ENCODE measurements at places on chromosomes 13 and 19. TPM values are rescaled to one million over a fixed set of nuclear protein-coding genes. Genes with fewer than 3 reads are reported as not detected.

Gene LILRB2
- total RNA-seq = not detected

Gene MAST1
- 0.79 TPM for total RNA-seq

DNA sequence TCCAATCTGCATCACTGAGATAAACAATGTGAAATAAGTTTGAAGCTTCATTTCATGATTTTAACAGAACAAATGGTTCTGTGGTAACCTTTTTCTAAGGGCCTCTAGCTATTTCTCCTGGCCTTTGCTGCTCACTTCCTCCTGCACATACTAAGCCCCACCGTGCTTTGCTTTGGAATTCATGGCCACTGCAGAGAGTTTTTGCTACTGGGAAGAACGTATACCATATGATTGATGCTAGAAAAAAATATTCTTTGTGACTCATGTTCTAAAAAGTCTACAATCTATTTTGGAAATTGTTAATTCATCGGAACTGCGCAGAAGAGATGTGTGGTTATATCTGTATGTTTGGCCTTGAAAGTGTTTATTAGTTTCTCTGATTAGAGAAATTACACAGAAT, 747.3 kb downstream of the PCDH9 start:
- H3K4me3 ChIP-seq = no peak overlapping the region
- no peak for DNase-seq
- no peaks in the 10 kb centered on the region for H3K27me3 ChIP-seq
- no peaks in the 10 kb centered on the region for H3K4me1 ChIP-seq

DNA sequence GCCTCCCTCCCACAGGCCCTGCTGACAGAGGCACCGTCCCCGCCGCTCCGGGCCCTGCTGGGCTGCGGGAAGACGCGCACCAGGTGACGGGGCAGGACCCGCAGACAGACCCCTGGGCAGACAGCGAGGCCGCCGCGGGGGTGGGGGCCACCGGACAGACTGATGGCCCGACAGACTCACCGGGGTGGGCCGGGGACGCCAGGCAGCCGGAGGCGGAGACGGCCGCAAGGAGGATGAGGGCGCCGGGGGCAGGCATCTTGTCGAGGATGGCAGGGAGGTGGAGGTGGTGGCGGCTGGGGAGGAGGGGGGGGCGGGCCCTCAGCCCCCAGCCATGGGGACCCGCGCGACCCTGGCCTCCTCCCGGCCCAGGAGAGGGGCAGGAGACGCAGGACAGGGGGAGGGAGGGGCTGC, 309 bp downstream of the LMTK3 start:
- H3K27ac ChIP-seq = no peak overlapping the region
- DNase-seq = no peak
- peak overlapping the region; percentile 29 for H3K4me3 ChIP-seq
- H3K36me3 ChIP-seq = no peaks in the 10 kb centered on the region
- H3K27me3 ChIP-seq = no peaks in the 10 kb centered on the region

DNA sequence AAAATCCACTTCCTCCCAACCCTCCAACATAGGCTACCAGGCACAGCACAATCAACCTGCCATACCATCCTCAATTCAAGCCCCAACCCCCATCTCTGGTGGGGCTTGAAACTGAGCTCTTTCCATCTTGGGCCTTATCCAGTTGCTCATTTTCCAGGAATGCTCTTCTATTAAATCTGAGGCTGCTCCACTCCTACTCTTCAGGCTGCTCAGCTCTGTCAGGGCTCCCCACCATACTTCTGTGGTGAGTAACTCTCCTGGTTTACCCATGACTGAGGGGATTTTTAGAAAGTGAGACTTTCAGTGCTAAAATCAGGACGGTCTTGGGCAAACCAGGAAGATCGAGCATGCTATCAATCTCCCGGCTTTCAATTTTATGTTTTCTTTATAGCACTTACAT, 512.8 kb downstream of the LMO7 start:
- H3K4me3 ChIP-seq = no peak overlapping the region
- H3K4me1 ChIP-seq = no peaks in the 10 kb centered on the region
- no peaks in the 10 kb centered on the region for H3K27me3 ChIP-seq

GRCh38 chr13:92590503-92590908, 636.1 kb upstream of the GPC6 start:
- no peaks in the 10 kb centered on the region for H3K27me3 ChIP-seq
- no peaks in the 10 kb centered on the region for H3K36me3 ChIP-seq
- DNase-seq = no peak
- H3K4me3 ChIP-seq = no peak overlapping the region
